ENCODE measurements at places on chromosomes 1 and 21.

DNA sequence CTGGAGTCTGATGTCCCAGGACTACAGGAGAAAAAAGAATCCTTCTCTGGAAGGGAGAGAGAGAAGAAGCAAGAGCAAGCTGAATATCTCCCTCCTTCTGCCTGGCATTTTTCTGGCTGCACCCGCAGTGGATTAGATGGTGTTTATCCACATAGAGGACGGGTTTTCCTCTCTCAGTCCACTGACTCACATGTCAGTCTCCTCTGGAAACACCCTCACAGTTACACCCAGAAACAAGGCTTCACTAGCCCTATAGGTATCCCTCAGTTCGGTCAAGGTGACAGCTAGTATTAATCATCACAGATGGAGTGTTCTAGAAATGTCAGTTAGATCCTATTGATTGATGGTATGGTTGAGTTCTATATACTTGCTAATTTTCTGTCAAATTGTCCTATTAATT lies 87.9 kb downstream of the RHOU start:
- DNase-seq = no peak

GRCh38 chr1:223337174-223337869 lies 26.7 kb downstream of the SUSD4 start:
- no peak for DNase-seq

GRCh38 chr1:3577300-3577699 lies 34.0 kb downstream of the MEGF6 start:
- DNase-seq = no peak

GRCh38 chr1:187396929-187397796 lies 568.4 kb downstream of the PLA2G4A start:
- no peak for DNase-seq

DNA sequence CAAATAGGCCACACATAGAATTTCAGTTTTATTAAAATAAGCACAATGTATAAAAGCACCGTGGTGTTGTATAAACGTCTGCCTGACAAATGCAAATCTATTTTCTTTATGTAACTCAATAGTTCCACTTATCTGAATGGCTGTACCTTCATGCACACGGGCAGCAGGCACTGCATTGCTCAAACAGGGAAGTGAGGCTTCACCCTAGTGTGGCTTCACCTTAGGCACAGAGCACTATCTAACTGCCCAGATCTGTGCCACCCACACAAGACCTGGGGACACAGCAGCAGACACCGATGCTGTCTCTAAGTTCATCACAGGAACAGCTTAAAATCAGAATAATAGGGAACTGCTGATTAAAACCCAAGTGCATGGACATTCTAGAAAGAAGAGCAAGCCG lies 6.0 kb upstream of the KNCN start:
- no peak for DNase-seq

GRCh38 chr21:46397211-46397905 lies 61.3 kb upstream of the DIP2A start:
- no peak for DNase-seq

- DNase-seq = peak; percentile 30
Observed at GRCh38 chr1:173507205-173507846, 30.2 kb downstream of the PRDX6 start.

DNA sequence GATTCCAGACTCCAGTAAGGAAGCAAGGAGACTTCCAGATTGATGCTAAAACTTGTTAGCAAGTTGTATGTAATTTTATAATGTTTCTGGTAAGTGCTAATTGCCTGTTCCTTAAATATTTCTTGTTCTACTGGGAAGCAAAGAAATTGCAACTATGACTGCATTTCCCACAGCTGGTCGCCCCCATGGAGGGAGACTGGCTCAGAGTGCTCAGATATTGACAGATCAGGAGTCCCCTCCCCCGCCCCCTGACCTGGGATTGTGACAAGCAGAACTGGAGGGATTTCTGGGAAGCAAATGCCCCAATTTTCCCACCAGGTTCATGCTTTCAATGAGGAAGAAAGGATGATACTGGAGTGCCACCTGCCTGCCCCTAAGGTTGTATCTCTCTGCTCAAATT lies 82.2 kb upstream of the HMGB4 start:
- DNase-seq = no peak

Measured in lung microvascular endothelial cell (primary cell).